ENCODE measurements at places on chromosomes 3 and 15. TPM values are rescaled to one million over a fixed set of nuclear protein-coding genes. Genes with fewer than 3 reads are reported as not detected.

DNA sequence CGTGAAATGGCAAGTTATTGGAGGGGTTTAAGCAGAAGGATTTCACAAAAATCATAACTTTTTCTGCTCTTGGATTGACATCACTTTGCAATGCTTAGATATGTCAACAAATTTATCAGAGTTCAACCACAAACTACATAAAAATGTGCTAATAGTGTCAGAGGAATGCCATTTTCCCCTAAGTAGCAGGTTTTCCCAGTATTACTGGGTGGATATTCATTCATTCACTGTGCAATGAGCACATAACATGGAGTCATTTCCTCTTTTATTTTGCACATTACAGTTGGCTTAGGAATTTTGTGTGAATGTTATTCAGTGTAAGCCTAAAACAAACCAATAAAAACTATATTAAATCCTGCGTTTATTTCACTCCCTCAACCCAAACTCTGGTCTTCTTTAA, 537.3 kb upstream of the MCTP2 start:
- no peak for DNase-seq

DNA sequence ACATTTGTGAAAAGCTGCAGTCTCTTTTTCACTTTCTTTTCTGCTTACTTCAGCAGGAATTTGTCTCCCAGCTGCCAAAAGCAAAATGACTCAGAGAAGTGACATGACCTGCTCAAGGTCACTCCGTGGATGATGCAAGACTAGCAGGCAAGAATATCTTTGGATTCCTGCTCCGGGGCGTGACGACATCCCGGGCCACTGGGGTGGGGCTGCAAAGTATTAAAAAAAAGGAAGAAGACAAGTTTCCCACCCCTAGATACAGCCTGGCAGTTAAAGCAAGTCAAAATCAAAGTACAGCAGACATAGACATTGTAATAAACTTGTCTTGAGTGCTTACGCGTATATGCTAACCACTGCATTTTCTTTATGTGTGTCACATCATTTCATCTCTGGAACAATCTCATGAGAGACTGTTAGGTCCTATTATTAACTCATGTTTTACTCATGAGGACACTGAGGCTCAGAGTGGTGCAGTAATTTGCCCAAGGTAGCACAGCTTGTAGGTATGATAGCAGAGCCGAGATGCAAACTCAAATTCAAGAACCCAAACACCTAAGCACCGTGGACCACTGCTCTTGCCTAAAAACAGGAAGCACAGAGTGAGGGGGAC, 485.2 kb upstream of the PROK2 start:
- DNase-seq, result peak; percentile 86

GRCh38 chr3:157865352-157866000, 240.7 kb downstream of the SHOX2 start:
- peak; percentile 44 for DNase-seq

DNA sequence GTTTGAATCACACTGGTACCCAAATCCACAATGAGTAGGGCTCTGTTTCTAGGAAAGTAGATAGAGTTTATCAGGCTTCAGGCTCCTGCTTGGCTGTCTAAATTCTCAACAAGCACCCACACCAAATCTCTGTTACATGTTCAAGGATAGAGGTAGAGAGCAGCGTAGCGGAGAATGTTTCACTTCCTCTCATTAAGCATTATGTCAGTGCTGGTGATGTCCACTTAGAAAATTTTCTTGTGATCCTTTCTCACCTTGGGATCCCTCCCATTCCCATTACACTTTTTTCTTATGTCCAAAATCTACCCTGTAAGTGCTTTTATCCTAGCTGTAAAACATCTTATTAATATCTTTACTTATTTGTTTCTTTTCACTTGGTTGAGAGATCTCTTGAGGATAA, 34.7 kb upstream of the GCSAM start:
- DNase-seq, result no peak

GRCh38 chr3:134085034-134085775, 55.5 kb upstream of the SLCO2A1 start:
- no peak for DNase-seq

GRCh38 chr3:47079432-47079831, 84.5 kb downstream of the SETD2 start:
- no peak for DNase-seq

GRCh38 chr3:111636366-111636885, 41.3 kb upstream of the ZBED2 start:
- DNase-seq, result no peak

DNA sequence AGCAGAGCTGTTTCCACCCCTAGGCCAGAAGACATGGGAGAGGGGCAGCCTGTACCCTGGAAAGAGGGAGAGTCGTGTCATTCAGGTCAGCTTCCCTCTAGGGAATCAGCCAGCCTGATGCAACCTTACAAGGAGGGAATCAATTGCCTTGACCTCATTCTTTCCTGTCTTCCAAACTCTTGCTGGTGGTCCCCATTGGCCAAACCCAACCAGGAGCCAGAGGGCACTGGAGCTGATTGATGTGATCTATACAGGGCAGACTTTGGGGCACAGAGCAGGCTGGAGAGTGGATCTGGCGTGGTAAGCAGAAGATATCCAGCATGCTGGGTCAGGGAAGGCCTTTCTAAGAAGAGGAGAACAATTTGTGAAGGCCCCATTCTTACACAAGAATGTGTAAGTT, 19.1 kb upstream of the MAGEF1 start:
- DNase-seq, result no peak

- no peak for DNase-seq
These were observed 185.3 kb downstream of the CFAP20DC start for GRCh38 chr3:58864480-58864879.

- no peak for DNase-seq
These were observed 271.8 kb upstream of the TPM1 start for GRCh38 chr15:62770752-62771151.

DNA sequence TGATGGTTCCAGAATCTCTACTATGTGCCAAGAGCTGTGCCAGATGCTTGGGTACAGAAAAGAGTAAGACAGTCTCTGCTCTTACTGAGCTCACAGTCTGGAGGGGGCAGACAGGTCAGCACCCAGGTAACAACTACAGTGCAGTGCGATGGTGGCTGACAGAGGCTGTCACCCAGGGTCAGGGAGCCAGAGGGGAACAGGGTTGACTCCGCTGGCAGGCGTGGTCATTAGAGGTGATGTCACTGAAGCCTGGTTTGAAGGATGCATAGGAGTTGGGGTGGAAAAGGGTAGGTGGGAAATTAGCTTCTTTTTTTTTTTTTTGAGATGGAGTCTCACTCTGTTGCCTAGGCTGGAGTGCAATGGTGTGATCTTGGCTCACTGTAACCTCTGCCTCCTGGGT, 31.5 kb downstream of the GNB5 start:
- DNase-seq, result no peak

Gene SLC22A14
- 0.44 TPM for total RNA-seq

Gene C3orf85
- 10.5 TPM for total RNA-seq

Gene PTPRG
- total RNA-seq, result 26.3 TPM

Gene IP6K2
- 134 TPM for total RNA-seq

Gene GOLGA8T
- total RNA-seq, result 0.16 TPM

Gene CCK
- total RNA-seq, result not detected

Gene SLC6A1
- total RNA-seq, result 0.05 TPM

Gene ZBED2
- total RNA-seq, result 0.52 TPM

Gene ZBTB47
- 9.0 TPM for total RNA-seq

Data from colonic mucosa (tissue), 4 donors.